Activated T-helper 1 cell treated with anti-CD3 and anti-CD28 coated beads, Interleukin-12 subunit alpha, Interleukin-12 subunit beta, Interleukin-2, Interleukin-4 antibody, amounts not matched to agents 30 ng/mL and 10 ng/mL and 1 ng/mL, durations not matched to agents 14 hours and 24 hours and 36 hours (primary cell): ENCODE measurements at places on chromosomes 4 and X. TPM values are rescaled to one million over a fixed set of nuclear protein-coding genes. Genes with fewer than 3 reads are reported as not detected.

PCSK1N gene
- 0.36 and 0.42 TPM in 2 replicates for total RNA-seq

PFKFB1 gene
- 0.39 and 0.93 TPM in 2 replicates for total RNA-seq

COX7B2 gene
- total RNA-seq = not detected in 2 replicates

SH3D19 gene
- not detected in 2 replicates for total RNA-seq
